Pancreas (tissue), 10 donors: ENCODE measurements at places on chromosomes 3 and 15. TPM values are rescaled to one million over a fixed set of nuclear protein-coding genes. Genes with fewer than 3 reads are reported as not detected.

The SEMA3B gene
- polyA plus RNA-seq: 118 TPM

DNA sequence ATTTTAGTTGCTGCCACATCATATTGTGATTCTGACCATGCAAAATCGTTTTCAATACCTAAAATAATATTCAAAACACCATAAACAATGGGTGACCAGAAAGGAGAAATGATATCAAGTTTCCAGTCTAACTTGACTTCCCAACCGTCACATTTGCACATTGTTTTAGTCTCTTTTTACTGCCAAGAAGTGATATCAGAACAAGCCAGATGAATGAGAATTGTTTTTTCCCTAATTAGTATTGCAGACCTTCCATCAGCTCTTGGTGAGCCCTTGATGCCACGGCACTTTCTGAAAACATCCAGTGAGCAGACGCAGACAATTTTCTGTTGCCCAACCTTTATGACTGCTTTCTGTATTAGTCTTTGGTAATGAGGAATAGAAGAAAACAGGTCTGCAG, 62.5 kb downstream of the SPATA16 start:
- DNase-seq: no peak

DNA sequence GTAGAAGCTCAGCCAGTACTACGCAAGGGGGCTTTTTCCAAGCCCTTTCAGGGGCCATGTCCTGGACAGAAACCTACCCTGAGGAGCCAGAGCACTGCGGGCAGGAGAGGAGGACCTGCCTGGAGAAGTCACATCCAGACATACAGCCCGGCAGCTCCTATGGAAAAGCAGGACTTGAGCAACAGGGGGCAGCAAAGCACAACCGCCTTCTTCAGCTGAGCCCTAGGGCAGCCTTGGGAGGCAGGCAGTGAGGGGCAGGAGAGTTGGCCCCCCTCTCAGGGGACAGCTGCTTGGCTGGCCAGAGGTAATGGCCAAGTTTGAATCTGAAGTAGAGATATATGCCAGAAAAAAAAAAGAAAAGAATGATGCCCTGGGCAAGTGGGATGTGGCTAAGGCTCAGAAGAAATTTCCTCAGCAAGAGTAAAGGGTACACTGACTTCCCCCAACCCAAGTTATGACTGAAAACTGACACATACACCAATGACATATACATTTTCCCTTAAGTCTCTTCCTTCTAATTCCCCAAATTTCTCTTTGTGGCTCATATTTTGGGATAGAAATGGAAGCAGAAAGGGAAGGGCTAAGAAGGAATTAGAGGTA, 56.9 kb downstream of the CYP19A1 start:
- peak; percentile 52 for DNase-seq

- DNase-seq: no peak
Measured at GRCh38 chr3:195198426-195199346, 72.3 kb downstream of the XXYLT1 start.

The TMEM266 gene
- 1.9 TPM for polyA plus RNA-seq

GRCh38 chr3:87145553-87145952, 81.6 kb upstream of the CHMP2B start:
- DNase-seq: no peak

- DNase-seq: no peak
Measured at GRCh38 chr3:159528251-159528895, 460.3 kb upstream of the IL12A start.

- DNase-seq: no peak
Measured at GRCh38 chr15:94367726-94368535, 136.6 kb downstream of the MCTP2 start.

GRCh38 chr3:71784201-71784913, 591 bp downstream of the PROK2 start:
- no peak for DNase-seq

The TIMP4 gene
- polyA plus RNA-seq: 3.0 TPM

The PLA1A gene
- polyA plus RNA-seq: 1.2 TPM

DNA sequence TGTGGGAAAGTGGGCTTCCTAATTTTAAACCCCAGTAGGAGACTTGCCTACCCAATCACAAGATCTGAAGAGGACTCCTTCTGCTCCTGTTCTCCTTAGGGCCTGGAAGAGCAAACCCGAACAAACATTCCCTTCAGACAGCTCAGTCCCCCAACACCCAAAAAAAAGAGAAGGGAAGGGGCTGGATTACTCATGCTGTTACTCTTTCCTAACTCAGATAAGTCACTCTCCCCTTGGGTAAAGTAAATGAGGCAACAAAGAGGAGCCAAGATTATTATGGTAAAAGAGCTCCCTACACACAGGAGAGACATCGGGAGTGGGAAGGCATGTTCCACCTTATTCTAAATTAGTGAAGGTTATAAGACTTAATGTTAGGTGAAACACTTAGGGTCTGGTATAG, 18.1 kb upstream of the LEKR1 start:
- DNase-seq: no peak
